ENCODE measurements at places on chromosomes 1 and 21. TPM values are rescaled to one million over a fixed set of nuclear protein-coding genes. Genes with fewer than 3 reads are reported as not detected.

IPP gene
- 3.6 TPM for polyA plus RNA-seq

FCRL2 gene
- not detected for polyA plus RNA-seq

C21orf58 gene
- polyA plus RNA-seq = 1.8 TPM

WLS gene
- polyA plus RNA-seq = 38.4 TPM

ATP1A2 gene
- polyA plus RNA-seq = 79.3 TPM

TLCD4 gene
- 13.0 TPM for polyA plus RNA-seq

SIM2 gene
- not detected for polyA plus RNA-seq

LCE1D gene
- not detected for polyA plus RNA-seq

CHI3L1 gene
- polyA plus RNA-seq = 0.15 TPM

DNA sequence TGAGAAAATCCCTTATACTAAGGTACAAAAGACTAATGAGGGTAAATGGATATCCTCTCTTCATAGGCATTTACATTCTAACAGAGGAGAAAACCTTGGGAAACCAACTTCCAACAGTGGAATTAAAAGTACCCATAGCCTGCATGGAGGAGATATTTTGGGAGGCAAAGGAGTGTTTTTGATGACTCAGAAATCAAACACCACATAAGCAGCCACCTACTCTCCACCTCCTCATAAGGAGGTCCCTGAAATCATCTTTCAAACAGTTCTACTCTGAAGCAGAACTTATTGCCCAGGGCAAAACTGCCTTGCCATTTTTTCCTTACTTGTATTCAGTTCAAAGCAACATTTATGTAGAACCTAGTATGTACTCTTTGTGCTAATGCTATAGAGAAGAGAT is 211.3 kb downstream of the KCNH1 start:
- no peak for DNase-seq

- no peak for DNase-seq
Observed at GRCh38 chr1:214464445-214465287, 86.7 kb downstream of the PTPN14 start.

- no peak for DNase-seq
Observed at GRCh38 chr1:10398278-10398733, 558 bp upstream of the PGD start.

GRCh38 chr1:52195161-52195560 is 53.3 kb downstream of the ZFYVE9 start:
- no peak for DNase-seq

- DNase-seq = no peak
Observed at GRCh38 chr1:228018125-228018398, 11.3 kb downstream of the WNT3A start.

DNA sequence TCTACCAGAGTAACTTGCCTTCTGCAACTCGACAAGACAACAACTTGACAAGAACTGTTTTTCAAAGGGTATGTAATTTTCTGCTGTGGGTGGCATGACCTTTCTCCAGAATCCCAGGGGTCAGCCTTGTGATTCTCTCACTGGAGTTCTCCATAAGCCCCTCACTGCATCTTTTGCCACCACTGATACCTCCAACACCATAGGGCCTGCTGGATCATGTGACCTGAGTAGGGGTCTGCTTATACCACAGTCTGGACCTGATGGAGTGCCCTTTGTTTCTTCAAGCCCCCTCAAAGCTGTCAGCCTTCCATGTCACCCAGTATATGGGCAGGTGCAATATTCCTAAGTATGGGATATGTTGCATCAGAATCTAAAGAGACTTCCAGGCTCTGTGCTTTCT is 31.6 kb upstream of the DIPK1A start:
- DNase-seq = no peak

- no peak for DNase-seq
Observed at GRCh38 chr1:145690587-145691558, 16.3 kb downstream of the PDZK1 start.

GRCh38 chr1:204190212-204191211 is 5.8 kb downstream of the KISS1 start:
- peak; percentile 39 for DNase-seq

DNA sequence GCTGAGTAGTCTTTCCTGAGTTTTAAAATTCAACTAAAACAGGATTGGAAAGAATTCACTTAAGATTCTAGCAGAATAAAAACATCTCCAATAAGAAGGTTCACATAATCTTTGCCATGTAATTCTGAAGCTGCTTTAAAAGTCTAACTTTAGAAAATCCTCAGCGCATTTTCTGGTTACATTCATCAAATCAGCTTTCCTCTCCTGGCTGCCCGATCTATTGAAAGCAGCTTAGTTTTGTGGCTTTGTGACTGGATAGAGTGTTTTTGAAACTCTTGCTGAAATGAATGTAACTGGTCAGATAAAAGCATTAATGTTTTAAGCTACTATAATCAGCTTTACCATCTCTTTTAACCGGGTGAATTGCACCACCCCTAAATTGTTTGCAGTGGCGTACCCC is 66.8 kb downstream of the DOP1B start:
- no peak for DNase-seq

DNA sequence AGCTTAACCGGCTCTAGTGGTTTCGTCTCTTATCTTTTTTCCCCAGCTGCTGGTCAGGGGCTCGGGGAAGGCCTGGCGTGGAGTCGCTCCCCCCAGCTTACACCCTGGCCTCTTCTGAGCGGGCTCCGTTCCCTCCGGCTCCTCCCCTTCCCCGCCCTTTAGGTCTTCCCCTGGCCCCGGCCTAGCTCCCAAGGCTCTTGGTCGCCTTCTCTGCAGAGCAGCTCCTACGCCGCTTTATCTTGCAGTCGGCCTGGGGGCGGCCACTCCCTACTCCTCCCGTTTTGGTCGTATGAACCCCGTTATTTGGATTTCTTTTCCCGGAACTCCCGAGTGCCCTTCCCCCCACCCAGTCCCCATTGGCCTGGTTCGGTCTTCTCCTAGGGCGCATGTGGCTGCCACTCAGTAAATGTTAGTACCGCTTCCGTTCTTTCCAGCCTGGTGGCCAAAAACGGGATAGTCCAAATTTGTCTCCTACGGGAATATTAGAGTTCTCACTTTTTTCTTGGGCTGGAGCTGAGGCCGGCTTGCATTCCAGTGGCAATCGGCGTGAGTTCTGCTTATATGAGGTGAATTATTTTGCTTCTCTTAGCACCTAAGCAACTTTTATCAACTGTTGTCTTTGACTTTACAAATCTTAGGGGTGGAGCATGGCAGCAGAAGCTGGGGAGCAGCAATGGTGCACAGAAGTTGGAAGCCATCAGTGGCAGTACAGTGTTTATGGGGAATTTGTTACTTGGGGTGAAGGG is 467 bp downstream of the THRAP3 start:
- peak; percentile 87 for DNase-seq

GRCh38 chr1:12485231-12486058 is 132.6 kb downstream of the DHRS3 start:
- no peak for DNase-seq

DNA sequence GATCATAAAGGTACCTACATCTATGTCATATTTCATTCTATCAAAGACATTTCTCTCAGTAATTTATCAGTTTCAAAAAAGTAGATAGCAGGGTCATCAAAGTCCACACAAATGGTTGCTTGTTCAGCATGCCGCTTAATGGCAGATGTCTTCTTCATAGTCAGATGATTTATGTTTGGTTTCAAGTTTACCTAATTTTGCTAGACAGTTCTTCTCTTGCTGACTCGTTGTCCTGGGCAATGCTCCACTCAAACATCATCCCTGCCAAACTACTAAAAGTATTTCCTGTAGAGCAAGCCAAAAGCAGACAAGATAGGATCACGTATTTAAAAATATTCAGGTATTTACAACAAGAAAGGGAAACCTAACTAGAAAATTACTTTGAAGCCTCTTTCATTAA is 13.6 kb downstream of the NUP210L start:
- DNase-seq = no peak

DNA sequence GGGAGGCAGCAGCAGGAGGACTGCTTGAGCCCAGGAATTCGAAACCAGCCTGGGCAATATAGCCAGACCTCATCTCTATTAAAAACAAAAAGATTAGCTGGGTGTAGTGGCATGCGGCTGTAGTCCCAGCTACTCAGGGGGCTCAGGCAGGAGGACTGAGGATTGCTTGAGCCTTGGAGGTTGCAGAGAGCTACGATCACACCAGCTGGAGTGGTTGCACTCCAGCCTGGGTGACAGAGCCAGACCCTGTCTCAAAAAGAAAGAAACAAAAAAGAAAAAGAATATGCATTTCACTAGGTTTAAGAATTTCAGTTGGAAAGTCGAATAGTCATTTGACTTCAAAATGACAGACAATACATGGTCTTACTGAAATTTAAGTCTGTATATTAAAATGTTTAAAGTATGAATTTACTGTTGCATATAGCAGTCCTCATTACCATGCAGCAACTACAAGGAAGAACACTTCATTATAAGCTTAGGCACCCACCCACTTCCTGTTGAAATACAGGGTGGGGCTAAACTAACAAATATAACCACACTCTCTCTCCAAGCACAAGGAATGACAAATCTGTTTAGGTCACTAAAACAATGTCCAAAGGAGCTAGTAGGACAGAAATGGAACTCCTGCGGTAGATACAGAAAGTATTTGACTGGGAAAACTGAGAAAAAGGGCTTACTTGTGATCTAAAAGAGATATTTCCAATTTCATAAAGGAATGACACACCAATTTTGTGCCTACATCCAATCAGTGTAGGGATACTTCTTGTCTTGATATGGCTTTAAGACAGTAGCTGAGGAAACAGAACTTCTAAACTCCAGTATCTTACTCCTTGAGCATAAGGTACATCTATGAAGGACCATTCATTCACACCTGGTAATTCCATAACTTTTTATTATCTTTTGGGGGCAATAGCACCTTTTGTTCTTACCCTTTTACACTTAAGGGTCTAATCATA is 44.1 kb downstream of the GPR3 start:
- no peak for DNase-seq

DNA sequence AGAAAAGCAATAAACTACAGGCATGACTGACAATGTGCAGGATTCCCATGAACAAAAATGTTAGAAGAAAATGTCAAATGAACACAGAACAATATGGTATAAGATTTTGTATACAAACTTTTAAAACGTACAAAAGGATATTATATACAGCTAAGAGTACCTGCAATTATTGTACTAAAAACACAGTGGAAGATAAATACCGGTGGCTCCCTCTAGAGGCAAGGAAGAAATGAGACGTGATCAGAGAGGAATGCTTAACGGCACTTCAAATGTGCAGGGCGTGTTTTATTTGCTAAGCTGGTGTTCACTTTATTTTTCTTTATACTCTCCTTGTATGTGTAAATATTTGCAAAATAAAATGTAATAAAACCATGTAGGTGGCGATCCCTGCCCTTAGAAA is 191.8 kb upstream of the SAMSN1 start:
- DNase-seq = no peak

- DNase-seq = no peak
Observed at GRCh38 chr1:182032251-182032650, 29.3 kb downstream of the ZNF648 start.

DNA sequence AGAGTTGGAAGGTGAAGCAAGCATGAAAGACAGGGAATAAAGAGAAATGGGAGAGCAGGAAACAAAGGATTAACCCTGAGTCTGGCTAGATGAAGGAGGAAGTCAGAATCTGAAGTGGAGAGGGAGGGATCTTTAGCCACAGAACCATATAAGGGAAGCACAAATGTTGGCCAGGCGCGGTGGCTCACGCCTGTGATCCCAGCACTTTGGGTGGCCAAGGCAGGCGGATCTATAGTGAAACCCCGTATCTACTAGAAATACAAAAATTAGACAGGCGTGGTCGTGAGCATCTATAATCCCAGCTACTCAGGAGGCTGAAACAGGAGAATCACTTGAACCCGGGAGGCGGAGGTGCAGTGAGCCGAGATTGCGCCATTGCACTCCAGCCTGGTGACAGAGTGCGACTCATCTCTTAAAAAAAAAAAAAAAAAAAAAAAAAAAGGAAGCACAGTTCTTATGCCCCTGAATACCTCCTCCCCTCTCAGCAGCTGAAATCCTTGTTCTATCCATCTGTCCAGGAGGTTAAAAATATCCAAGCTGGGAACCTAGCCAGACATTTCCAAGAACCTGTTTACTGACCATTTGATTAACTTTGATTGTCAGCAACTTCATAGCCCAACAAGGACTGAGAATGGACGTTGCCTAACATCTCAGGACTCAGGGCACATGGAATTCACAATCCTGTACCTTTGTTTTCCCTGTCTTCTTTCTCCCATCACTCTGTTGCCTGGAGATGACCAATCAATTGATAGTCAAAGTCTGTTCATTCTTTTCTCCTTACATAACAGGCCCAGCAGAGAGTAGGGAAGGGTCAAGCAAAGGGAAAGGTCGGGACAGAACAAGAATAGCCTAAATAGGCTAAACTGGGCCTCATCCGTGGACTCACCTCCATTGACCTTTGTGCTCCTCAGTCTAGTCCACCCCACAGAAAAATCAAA is 10.6 kb downstream of the TXNIP start:
- DNase-seq = peak; percentile 70

- no peak for DNase-seq
Observed at GRCh38 chr1:26900815-26901511, 696 bp upstream of the GPATCH3 start.

GRCh38 chr1:94284476-94284875 is 47.1 kb upstream of the ARHGAP29 start:
- DNase-seq = no peak
